ENCODE measurements at places on chromosomes 5 and 9.

DNA sequence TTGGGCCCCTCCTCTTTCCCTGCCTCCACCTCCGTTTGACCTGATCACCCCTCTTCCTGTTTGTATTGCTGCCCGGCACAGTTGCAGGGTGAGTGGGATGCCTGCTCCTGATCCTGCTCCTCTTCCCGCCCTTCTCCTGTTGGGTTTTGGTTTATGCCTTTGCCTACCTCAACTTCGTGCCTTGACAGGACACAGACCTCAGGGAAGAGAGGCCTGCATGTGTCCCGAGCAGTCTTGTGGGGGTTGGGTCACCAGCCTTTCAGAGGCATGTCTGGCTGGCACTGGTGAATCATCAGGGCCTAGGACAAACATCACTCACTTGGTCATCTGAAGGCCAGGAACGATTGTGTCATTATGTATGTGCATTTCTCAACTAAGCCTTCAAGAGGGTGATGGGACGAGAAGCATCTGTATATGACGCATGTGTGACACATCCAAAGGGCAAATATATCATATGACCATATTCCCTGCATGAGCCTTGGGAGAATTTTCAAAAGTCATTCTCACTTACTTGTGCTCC is 56.9 kb downstream of the NPR3 start:
- no peak for DNase-seq

GRCh38 chr5:10593531-10594181 is 29.8 kb downstream of the ANKRD33B start:
- no peak for DNase-seq

GRCh38 chr5:154090656-154091055 is 51.9 kb downstream of the MFAP3 start:
- no peak for DNase-seq

- DNase-seq: no peak
These were observed 200.0 kb downstream of the ACTL7B start for GRCh38 chr9:108655818-108656217.

- DNase-seq: no peak
These were observed 350.5 kb downstream of the ADGRV1 start for GRCh38 chr5:90909101-90909503.

DNA sequence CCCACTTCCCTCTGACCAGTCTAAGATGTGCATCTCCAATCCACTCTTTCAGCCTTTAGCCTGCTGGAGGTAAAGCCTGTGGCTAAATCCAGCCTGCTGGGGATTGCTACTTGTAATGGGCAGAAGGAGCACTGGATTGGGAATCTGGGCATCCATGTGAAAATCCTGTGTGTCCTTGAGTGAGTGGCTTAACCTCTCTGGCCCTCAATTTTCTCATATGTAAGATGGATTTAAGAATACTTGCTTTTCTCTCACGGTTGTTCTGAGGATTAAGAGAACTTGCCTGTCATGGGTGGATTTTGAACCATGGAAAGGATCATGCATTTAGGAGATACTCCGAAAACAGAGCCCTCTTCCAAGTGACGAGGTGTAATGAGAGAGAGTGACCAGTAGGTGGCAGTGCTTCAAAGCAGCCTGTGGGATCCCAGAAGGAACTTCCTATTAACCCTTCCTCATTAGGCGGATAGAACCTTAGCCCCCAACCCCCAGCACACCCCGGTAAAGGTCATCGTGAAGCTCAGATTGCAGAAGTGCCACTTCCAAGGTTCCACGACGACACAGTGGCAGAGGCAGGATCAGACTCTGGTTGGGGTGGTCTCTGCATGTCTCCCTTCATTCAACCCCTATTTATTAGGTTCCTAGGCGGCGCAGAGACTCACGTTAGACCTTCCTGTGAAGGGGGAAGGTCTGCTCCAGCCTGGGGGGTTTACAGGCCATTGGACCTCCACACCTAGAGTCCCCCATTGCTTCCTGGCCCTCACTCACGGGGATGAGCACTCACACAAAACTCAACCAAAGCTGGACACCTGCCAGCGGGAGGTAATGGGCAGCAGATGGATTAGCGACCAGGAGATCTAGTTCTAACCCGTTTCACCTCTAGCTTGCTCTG is 68.7 kb upstream of the ZNF618 start:
- DNase-seq: peak; percentile 34

DNA sequence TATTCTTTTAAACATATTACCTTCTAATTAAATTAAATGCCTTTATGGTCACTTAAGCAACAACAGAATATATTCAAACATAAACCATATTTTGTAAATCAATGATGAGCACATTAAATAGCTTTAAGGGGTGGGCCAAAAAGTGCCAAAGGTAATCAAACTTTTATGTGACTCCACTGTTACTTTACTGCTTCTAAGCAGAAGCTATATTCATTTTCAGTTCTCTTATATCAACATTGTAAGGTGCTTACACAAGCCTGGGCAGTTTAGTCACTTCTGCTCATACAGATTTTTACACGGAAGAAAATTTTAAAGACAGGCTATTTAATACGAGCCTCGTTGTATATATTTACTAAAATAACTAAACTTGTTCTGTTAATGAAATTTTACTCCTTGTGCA is 29.9 kb downstream of the RFX3 start:
- DNase-seq: no peak
